Stimulated activated CD8-positive, alpha-beta memory T cell treated with anti-CD3 and anti-CD28 coated beads, Interleukin-7, amount 100 ng/mL, for 24 hours (primary cell): ENCODE measurements at places on chromosomes 1 and 21.

DNA sequence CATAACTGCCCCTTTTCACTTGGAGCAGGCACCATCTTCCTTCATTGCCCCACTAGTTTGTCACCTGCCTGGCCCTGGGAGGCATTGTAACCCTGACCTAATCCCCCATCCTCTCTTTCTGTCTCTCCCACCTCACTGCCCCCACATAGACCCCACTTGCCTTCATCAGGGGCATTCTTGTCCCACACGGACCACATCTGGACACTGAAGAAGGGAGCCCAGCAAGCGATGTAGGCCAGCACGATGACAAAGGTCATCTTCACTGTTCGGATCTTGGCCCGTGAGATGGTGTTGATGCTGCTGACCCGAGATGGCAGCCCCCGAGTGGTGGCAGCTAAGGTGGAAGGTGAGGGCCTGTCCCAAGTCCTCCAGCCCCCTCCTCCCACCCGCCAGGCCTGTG is 1.4 kb downstream of the AVPR1B start:
- no peak for DNase-seq

- DNase-seq: peak; percentile 72
Observed at GRCh38 chr1:8026153-8026975, at the start of gene ERRFI1. Gene ERRFI1, minus strand, starts transcription at chr1:8026309. Its CDS starts 10,690 bp downstream, at chr1:8015619.

- DNase-seq: no peak
Observed at GRCh38 chr1:201072149-201072548, 40.1 kb downstream of the CACNA1S start.

DNA sequence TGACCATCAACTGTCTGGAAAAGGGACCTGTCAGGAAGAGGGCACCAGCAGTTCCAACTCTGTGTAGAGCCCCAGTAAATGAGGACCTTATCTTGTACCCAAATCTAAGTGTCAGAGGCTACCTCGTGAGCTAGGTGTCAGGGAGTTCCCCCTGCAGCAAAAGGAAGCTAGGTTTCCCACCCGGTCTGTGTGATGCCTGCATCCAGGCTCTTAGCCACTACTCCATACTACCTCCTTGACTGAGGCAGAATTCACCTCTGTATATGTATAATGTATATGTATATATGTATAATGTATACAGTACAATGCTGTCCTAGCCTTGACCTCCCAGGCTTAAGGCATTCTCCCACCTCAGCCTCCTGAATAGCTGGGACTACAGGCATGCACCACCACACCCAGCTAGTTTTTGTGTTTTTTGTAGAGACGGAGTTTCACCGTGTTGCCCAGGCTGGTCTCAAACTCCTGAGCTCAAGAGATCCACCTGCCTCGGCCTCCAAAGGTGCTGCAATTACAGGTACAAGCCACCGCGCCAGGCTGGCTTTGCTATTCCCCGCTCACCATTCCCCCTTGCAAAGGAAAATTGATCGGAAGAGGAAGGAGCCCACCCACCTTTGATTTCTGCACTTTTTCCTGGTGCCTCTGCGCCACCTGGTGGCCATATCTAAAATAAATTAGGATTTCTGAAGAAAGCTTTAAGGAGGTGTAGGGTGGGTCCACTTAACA is 15.7 kb upstream of the LUZP1 start:
- no peak for DNase-seq

DNA sequence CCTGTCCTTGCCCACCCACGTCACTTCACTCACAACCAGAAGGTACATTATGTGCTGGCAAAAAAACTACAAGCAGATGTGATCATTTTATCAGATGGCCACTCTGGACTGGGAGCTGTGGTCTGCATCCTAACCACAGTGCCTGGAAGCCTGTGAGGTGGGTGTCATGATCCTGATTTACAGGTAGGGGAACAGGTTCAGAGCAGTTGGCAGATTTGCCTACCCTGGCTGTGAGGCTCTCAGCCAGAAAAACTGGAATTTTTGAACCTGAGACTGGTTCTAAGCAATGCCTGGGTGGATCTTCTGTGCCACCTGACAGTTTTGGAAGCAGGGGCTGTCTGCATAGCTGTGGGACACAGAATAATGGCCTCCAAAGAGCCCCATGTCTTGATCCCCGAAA is 150.8 kb downstream of the SYF2 start:
- no peak for DNase-seq

GRCh38 chr1:116329524-116330341 is 43.3 kb upstream of the ATP1A1 start:
- no peak for DNase-seq

- no peak for DNase-seq
Observed at GRCh38 chr1:151975311-151976014, 18.2 kb downstream of the S100A10 start.

DNA sequence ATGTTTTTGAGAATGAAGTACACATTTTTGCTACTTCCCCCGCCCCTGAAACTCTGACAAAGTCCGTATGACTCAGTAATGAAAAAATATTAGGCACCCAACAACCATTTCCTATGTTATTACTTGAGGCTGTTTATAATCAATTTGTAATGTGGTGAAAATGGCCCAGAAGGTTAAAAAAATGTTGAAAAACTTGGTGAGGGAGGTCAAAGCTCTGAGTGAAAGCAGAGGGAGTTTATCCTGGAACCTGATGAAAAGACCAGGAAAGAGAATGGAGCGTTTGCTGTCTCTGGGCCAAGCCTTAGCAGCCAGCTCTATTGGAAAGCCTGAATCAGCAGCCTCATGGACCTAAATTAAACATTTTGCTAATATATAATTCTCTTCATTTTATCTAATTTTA is 367.7 kb upstream of the NEGR1 start:
- DNase-seq: no peak

- DNase-seq: no peak
Observed at GRCh38 chr1:203629507-203630082, 3.0 kb downstream of the ATP2B4 start.

- DNase-seq: no peak
Observed at GRCh38 chr1:117284399-117285215, 73.9 kb upstream of the VTCN1 start.

DNA sequence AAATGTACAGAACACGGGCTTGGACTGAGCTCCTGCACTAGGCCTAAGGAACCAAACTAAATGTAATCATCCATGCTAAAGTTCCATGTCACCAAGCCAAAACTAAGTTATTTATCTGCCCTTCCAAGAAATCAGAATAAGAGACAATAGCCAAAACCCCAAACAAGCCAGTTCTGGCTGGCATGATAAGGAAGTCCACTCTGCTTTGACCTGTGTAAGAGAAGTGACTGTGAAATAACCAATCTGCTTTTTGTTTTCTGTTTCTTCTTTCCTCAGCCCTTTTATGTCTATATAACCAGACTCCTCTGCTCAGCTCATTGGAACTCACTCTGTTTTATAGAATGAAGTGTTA is 15.1 kb downstream of the PLPPR5 start:
- DNase-seq: no peak

DNA sequence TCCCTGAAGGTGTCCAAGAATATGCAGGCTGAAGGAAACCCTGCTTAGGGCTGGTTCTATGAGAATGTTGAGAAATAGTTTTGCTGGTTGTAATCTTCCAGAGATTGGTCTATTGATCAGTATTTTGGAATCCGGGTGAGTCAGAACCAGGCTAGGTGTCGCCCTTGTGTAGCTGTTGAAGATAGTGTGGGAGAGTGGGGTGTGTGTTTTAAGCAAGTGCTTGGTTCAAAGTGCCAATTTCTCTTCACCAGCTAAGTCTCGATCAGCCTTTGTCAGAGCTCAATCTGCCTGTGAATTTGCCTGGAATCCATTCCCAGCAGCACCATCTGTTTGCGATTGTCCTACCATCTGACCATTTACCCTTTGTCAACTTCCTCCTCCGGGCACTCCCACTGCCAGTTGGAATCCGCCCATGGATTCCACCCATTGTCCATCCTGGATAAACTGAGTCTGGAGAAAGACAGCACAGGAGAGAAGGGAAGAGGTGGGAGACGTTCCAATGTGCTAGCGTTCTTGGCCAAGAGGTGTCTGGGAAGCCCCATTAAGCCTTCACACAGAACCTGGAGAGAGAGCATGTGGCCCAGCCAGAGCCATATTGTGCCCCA is 59.4 kb upstream of the CYP2J2 start:
- no peak for DNase-seq

DNA sequence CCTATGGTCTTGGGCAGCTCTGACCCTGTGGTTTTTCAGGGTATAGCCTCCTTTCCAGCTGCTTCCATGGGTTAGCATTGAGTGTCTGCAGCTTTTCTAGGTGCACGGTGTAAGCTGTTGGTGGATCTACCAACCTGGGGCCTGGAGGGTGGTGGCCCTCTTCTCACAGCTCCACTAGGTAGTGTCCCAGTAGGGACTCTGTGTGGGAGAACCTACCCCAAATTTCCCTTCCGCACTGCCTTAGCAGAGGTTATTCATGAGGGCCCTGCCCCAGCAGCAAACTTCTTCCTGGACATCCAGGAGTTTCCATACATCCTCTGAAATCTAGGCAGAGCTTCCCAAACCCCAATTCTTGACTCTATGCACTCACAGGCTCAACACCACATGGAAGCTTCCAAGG is 111.0 kb upstream of the C1orf87 start:
- no peak for DNase-seq

DNA sequence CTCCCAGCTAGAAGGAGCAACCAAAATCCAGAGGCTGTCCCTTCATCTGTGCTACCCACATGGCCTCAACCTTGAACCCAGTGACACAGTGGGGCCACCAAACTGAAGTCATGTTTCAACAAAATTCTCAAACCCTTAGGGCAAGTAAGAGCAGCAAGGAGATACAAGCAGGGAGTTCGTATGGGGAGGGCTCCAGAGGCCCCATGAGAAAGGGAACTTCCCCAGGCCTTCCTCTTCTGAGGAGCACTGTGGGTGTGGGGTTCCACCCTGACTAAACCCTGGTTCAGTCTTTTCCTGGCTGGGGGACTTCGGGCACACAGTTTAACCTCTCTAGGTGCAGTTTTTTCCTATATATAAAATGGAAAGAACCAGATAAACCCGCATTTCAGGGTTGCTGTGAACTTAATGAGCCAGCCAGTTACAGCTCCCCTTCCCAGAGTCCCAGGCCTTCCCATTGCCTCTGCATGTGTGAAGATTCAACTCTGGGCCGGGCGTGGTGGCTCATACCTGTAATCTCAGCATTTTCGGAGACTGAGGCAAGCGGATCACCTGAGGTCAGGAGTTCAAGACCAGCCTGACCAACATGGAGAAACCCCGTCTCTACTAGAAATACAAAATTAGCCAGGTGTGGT is 8.0 kb upstream of the THEMIS2 start:
- no peak for DNase-seq

- no peak for DNase-seq
Observed at GRCh38 chr21:45084121-45084520, 9.7 kb downstream of the ADARB1 start.

DNA sequence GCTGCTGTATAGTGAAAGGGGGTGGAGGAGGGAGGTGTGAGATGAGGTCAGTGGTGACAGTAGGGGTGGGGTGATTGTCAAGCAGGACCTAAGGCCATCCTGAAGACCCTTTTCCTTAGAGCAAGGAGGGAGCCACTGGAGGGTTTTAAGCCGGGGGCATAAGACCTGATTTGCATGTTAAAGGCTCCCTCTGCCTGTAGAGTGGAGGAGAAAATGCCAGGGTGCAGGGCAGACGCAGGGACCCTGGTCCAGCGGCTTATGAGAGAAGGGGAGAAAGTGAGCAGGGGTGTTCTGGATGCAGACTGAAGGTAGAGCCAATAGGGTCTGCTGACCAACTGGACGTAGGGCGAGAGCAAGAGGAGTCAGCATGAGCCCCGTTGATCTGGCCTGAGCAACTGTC is 154.1 kb downstream of the TRABD2B start:
- no peak for DNase-seq

- no peak for DNase-seq
Observed at GRCh38 chr1:2474933-2475371, 1.1 kb upstream of the PLCH2 start.

DNA sequence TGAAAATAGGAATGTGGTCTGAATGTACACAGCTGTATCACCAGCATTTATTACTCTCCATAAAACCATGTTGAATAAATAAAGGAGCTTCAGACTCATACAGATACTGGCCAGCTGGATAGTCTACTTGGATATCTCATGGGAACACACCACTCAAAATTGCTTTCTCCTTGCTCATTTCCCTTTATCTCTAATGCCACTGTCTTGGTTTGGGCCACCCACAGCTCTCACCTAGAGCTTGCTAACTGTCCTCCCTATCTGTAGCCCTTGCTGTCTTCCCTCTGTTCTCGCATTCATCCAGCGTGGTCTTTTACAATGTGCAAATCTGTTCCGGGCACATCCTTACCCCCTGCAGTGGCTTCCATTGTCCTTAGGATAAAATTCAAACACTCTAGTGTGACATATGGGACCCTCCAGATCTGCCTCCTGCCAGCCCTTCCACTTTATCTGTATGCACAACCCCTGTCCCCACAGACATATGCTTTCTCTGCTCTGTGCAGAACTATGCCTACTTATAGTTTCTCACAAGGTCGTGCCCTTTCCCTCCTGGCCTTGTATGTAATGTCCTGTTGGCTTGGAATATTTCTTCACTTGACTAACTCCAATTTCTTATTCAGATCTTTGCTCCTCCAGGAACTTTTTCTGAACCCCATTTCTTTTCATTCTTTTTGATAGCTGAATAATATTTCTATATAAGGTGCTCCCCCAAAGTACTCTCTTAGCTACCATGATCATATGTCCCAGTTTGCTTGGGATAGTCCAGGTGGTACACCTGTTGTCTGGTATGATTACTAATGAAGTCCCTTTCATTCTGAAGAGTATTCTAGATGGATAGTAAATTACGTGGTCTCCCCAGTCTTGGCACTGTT is 2.9 kb downstream of the FLVCR1 start:
- DNase-seq: no peak

- no peak for DNase-seq
Observed at GRCh38 chr1:183219616-183220009, 33.5 kb downstream of the LAMC2 start.

DNA sequence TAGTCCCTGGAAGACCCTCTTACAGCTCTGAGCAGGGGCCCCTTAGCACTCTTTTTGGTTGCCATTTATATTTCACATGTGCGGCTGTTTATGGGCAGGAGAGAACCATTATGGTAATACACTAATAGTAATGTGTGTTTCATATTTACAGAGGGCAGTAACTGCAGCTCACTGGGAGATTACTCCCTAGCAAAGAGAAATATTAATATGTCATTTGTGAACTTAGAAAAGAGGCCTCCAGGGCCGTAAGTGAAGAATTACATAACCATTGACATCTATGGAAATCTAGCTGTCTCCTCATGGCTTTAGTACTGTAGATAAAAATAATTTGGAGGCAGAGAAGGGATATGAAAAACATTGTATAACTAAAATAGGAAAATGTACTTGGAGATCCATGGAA is 23.4 kb upstream of the RGS16 start:
- DNase-seq: no peak

- no peak for DNase-seq
Observed at GRCh38 chr1:113984710-113985109, 5.4 kb downstream of the OLFML3 start.

GRCh38 chr21:20302084-20302483 is 696.1 kb upstream of the NCAM2 start:
- no peak for DNase-seq

- DNase-seq: no peak
Observed at GRCh38 chr1:223700388-223700918, 11.9 kb upstream of the CAPN2 start.
